ENCODE measurements at places on chromosomes 5 and 9. TPM values are rescaled to one million over a fixed set of nuclear protein-coding genes. Genes with fewer than 3 reads are reported as not detected.
A peak's percentile ranks its signal among the peaks of the same experiment; 100 is the strongest.

GRCh38 chr5:1268666-1269065 lies 26.2 kb downstream of the TERT start:
- no peak for DNase-seq

DNA sequence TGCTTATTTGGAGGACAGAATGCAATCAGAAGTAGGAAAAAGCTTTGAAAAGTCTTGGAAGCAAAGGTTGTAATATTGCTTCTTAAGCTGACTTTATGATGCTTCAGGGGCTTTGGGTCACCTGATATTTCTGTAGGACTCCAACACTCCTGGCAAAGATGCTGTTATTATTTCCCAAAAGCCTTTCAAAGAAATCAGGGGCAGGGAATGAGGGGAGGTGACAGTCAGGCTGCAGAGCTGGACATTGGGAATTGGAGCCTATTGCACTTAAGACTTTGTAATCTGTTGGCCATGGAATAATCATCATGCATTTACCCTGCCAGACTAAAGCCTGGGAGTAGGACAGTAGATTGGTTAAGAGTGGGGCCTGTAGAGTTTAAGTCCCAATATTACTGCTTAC lies 168.3 kb upstream of the IL12B start:
- DNase-seq = no peak

DNA sequence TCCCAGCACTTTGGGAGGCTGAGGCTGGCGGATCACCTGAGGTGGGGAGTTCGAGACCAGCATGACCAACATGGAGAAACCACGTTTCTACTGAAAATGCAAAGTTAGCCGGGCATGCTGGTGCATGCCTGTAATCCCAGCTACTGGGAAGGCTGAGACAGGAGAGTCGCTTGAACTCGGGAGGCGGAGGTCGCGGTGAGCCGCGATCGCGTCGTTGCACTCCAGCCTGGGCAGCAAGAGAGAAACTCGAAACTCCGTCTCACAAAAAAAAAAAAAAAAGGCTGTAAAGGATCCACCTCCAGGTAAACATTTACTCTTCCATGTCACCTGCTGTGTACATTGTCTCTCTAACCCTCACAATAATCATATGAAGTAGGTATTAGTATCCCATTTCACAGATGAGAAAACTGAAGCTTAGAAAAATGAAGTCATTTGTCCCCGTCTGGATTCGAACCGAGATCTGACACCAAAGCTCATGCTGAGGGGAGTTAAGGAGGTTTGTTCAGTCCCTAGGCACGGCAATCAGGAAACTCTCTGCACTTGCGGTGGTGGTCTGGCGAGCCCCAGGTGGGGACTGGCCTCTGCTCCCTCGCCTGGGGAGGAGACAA lies 494 bp upstream of the DOCK2 start:
- DNase-seq = no peak

GRCh38 chr9:101014566-101014965 lies 14.0 kb upstream of the PLPPR1 start:
- no peak for DNase-seq

- DNase-seq = no peak
Observed at GRCh38 chr5:85896514-85896913, 721.2 kb upstream of the COX7C start.

IL3 gene
- total RNA-seq = not detected

GRCh38 chr5:165360784-165361542 lies 1855.5 kb downstream of the MAT2B start:
- DNase-seq = no peak

GRCh38 chr9:21591221-21592062 lies 109.3 kb upstream of the IFNE start:
- peak; percentile 67 for DNase-seq

DNA sequence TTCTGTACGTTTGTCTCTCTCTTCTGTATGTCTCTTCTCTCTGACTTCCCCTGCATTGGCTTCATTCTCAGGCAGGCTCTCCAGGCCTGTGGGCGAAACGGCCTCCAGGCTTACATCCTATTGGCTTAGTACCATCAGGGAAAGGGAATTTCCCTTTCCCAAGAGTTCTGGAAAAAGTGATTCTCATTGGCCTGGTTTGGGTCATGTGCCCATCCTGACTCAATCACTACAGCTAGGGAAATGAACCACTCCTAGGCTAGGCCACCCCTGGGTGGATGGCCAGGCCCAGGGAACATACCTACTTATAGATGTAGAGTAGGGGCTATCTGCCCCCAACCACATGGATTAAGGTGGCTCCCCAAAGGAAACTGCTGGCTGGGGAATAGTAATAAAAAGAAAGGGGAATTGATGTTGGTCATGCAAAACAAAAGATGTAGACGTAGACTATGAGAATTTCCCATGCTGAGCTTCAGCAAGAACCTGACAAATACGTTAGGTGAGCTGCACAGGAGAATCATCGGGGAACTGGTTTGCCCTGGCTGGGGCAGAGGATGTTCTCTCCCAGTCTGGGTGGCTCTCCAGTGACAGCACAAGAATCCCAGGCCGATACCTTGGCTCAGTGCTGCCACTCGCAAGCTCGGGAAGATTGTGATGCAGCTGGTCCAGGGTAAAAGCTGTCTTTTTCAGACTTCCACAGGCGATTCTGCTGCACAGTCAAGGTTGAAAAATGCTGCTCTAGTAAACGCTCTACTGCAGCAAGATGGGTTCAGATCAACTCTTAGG lies 3.7 kb upstream of the EGR1 start:
- peak; percentile 44 for DNase-seq

CCL27 gene
- 0.50 TPM for total RNA-seq

DNA sequence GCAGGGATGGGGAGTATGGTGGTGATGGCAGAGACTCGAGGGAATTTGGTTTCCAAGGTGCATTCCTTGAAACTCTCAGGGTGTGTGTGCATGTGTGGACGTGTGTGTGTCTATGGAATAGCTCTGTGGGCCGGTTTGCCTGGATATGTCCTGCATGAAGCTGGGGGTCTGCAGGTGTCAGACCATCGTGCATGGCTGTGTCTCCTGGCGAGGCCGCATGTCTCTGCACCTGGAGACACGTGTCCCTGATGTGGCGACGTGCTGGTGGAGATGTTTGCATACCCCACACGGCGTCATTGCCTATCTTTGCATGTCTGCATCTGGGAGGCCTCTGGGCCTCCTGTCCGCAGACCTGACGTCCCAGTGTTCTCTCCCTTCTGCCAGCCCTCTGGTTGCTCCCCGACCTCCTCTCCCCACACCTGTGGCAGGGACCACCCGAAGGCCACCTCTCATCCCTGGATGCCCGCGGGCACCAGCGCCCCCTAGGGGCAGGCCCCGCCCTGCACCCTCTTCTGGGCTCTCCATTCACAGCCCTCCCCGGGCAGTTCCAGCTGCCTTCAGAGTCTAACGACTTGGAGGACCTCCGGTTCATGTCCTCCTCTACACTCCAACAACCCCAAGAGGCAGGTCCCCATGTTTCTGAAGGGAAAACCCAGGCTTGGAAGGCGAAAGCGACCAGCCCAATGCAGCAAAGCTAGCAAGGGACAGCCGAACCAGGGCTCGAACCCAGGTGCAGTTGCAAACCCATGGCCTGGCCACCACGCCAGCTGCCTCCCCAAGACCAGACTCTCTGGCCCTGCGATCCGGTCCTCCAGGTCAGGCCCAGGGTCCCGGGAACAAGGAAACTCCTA lies 88.6 kb downstream of the LMX1B start:
- DNase-seq = no peak

- DNase-seq = no peak
Observed at GRCh38 chr9:87140142-87140541, 192.8 kb upstream of the GAS1 start.

- no peak for DNase-seq
Observed at GRCh38 chr5:133906303-133906702, 62.1 kb downstream of the C5orf15 start.

DNA sequence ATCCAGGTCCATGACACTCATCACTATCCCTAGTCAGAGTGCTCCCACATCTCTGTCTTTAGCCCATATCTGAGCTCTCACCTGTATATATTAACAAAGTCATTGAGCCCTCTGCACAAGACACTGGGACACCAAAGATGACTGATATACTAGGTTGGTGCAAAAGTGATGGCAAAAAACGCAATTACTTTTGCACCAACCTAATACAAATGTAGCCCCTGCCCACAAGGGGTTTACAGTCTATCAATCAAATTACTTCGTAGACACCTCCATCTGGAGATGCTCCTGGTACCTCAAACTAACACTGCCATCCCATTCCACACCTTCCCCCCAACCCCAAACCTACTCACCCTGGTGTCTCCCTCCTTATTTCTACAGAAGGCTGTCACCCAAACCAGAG lies 194.1 kb downstream of the MCTP1 start:
- no peak for DNase-seq

GRCh38 chr5:19988457-19988856 lies 457 bp upstream of the CDH18 start:
- DNase-seq = no peak

DNA sequence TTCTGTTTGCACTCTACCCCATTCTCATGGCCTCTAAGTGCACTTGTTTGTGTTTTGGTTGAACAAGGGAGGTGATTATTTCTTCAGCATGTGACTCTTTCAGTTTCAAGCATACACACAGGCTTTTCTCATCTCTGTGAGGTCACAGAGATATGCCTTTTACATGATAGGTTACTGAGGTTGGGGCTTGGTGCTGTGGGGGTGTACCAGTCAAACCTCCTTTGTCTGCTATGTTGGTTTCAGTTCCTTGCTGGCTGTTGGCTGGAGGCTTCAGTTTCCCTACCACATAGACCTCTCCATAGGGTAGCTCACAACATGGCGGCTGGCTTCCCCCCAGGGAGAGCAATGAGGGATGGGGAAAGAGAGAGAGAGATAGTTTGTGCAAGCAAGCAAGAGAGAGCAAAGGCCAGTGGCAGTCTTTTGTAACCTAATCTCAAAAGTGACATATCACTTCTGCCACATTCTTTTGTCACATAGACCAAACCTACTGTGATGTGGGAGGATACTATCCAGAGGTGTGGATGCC lies 96.7 kb upstream of the SEMA6A start:
- DNase-seq = no peak

- DNase-seq = no peak
Observed at GRCh38 chr5:166251786-166252185, 2039.7 kb upstream of the WWC1 start.

- no peak for DNase-seq
Observed at GRCh38 chr9:132001567-132001966, 78.1 kb downstream of the MED27 start.

DNA sequence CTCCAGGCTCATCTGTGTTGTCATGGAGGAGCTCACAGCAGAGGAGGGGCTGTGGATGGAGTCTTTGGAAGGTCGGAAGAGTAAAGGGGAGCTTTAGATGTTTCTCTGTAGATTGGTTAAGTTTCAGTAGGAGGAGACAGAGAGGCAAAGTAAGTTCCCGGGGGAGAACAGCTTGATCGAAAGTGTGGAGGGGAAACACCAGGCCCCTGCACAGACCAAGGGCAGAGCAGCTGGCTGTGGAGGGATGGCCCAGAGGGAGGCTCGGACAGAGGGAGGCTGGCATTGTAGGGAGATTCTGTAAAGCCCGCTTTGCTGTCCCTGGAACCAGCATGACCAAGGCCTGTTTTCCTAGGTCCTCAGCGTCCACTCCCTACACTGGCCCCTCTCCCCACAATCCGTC lies 5.3 kb upstream of the OR2V2 start:
- no peak for DNase-seq

- DNase-seq = no peak
Observed at GRCh38 chr9:30688801-30689200, 1695.6 kb upstream of the ACO1 start.

FOCAD gene
- total RNA-seq = 12.1 TPM

CATSPER3 gene
- total RNA-seq = 0.79 TPM

DNA sequence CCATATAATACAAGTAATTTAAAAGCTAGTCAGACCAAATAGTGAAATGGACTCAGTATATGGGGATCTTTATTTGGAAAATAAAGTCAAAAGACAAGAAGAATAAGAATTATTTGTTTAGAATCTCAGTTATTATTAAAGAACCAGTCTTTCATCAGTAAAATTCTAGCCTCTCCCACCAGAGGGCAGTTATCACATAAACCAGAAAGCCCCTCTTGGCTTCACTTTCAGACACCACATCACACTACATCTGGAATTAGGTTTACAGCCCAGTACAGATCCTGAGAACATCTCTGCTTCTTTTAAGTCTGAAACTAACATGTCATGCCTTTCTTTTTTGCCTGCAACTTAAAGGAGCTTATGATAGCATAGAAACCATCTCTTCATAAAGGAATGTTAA lies 12.2 kb upstream of the HSPB3 start:
- no peak for DNase-seq

- no peak for DNase-seq
Observed at GRCh38 chr5:67816456-67816855, 399.1 kb upstream of the PIK3R1 start.

DNA sequence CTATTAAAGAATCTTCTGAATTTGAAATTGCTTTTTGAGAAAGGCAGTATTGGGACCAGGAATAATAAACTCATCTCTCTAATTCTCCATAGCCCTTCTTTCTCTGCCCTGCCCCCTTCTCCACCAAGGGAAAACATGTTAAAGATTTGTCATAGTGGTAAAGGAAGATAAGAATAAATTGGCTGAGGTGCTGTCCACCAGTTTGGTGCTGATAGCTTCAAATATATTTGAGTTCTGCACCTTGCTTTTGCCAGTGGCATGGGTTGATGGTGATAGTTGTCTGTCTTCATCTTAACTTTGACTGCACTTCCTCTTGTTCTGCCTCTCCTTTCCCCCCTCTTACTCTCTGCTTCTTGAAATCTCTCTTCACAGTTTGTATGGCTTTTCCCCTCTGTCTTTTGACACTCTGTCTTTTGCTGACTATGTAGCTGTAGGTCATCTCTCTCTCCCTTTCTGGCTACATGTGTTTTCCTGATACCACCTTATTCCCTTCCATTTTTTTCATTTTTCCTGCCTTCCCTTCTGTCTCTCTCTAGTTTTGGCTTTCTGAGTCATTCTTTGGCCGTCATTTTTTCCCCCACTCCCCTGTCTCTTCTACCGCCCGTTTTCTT lies 56.6 kb downstream of the NDUFS4 start:
- DNase-seq = no peak

PPP1R26 gene
- 3.8 TPM for total RNA-seq

DNA sequence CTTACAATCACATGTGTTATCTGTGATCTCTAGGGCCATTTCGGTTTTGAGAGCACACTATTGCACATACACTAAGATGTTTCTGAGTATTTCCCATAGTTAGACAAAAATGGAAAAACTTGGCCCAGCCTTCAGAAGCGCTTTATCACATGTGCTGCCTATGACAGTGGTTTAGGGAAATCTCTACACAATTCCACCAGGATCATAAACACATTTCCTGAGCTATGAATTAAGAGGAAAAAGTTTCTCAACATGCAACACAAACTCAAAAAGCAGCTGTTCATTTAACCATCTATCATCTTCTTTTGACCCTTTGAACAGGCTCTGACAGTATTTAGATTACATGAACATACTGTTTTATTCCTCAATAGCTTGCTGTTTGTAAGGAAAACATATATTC lies 15.1 kb downstream of the FGF1 start:
- DNase-seq = no peak

- DNase-seq = no peak
Observed at GRCh38 chr9:110604171-110604601, 24.6 kb upstream of the SVEP1 start.

MYOZ3 gene
- total RNA-seq = 110 TPM

GRCh38 chr9:112743216-112743836 lies 7.2 kb upstream of the SNX30 start:
- DNase-seq = no peak

TAS2R1 gene
- not detected for total RNA-seq

PRSS3 gene
- total RNA-seq = not detected
